ENCODE measurements at places on chromosomes 3 and 15.

DNA sequence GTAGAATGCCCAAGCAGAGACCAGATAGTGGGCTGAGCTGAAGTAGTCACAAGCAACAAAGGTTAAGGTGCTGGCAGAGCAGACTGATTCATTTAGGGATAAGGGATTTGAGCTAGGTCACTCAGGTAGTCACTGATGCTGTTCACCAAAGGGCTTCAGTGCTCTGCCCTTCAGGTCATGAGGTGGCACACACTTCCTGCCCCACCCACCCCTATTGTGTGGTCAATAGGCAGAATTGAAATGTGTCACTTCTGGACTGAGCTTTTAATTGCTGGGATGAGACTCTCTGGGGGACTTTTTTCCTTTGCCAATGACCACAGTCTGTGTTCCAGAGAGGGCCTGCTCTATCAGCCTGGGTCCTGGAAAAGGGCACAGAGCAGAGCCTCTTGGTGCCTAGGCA lies 2.9 kb upstream of the DIS3L start:
- no peak for DNase-seq

DNA sequence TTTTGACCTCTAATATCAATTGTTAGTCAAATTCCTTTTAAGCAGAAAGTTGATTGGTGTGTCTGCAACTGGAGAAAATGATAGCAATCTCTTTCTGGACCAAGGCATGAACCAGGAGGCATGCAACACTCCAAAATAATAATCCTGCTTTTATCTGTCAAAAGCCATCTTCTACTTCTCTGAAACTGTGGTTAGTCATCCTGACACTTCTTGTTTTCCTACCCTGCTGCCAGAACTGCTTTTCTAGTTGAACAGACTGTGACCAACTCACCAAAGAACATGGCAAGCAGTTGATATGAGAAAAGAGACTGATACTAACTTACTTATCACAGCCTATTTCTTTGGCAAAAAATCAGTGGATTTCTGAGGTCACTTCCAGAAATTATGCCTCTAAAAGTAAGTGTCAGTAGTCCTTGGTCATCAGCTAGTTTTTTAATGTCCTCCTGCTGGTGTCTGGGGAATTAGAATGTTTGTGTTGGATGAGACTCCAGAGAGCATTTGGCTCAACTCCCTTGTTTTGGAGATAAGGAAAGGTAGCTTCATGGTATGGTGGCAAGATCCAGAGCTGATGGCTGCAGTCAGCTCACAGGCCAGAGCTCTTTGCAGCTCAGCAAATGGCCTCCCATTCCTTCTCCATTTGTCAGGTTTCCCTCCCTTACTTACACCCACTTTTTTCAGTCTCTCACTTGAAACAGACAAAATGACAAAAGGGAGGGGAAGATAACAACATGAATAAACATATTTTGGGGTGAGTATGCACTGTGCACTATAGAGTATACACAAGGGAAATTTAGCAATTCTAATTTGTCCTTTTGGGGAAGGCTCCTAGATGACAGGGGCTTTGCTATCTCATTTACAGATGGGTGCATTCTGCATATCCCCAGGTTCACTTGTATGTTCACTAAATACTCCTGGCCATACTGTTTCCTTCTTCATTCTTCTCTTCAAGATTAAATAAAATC lies 7.0 kb downstream of the CRYGS start:
- DNase-seq: no peak

DNA sequence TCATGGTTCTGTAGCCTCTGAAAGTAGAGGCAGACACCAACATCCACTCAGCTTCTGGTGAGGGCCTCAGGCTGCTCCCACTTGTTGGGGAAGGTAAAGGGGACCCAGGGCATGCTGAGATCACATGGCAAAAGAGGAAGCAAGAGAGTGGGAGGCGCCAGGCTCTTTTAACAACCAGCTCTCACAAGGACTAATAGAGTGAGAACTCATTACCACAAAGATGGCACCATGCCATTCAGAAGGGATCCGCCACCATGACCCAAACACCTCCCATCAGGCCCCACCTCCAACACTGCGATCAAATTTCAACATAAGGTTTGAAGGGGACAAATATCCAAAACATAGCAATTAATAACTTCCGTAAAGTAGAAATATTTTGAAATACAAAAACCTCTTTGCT lies 192.3 kb downstream of the OCA2 start:
- no peak for DNase-seq

DNA sequence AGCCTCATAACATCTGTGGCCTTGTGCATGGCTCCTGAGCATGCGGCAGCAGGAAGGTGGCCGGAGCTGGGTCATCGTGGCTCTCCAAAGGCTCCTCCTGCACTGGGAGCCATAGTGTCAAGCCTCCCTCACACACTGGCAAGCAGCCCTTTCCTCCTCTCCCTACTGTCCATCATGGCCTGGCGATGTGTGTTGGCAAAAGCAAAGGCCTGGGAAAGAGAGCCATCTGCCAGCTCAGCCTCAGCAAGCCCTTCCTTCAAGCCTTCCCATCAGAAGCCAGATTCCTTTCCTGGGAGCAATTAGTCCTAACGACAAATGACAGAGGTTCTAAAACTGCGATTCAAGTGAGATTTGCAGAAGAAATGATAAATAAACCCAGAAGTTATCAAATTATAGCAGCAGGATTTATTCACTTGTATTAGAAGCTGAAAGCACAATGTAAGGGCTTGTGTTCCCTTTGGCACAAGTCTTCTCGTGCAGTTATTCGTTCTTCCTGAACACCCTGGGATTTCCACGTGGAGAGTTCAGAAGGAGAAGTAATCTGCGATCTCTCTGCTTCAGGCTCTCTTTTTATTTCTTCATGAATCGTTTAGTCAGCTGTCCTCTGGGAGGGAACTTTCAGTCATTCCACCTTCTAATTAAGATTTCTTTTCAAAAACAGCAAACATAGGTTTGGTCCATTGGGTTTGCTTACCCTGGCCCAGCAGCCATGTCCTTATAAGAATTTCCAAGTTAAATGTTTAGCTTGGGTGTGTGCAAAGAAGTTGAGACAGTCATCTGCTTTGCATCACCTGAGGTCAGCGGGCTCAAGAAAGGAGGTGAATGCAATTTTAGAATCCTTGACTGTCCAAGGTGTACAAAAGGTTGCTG lies 110.3 kb upstream of the TMC3 start:
- no peak for DNase-seq

DNA sequence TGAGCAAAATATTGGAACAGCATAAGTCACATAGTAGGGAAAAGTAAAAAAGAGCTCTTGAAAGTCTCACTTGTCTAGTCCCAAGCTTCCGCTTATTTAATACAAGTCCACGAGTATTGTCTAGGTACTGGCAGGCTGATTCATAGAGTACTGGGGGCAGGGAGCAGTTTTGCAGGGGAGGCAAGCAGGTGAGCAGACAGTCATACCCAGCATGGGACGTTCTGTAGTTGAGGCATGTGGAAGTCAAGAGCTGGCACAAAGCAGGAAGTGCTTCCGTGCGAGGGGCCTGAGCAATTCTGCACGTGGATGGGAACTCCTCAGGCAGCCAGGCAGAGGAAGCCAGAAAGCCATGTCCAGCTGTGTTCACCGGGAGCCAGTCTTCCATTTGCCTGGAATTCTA lies 287.6 kb downstream of the EPHB1 start:
- no peak for DNase-seq

DNA sequence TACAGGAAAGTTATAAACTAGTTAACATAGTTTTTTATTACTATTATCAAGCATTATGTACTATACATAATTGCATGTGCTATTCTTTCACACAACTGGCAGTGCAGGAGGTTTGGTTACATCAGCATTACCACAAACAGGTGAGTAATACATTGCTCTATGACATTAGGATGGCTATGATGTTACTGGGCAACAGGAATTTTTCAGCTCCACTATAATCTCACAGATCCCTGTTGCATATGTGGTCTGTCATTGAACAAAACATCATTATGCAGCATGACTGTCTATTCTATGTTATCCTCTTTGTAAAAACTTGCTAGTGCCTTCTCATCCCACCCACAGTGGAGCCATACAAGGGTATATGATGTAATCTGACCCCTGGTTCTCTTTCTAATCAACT lies 36.5 kb upstream of the PDZRN3 start:
- no peak for DNase-seq

DNA sequence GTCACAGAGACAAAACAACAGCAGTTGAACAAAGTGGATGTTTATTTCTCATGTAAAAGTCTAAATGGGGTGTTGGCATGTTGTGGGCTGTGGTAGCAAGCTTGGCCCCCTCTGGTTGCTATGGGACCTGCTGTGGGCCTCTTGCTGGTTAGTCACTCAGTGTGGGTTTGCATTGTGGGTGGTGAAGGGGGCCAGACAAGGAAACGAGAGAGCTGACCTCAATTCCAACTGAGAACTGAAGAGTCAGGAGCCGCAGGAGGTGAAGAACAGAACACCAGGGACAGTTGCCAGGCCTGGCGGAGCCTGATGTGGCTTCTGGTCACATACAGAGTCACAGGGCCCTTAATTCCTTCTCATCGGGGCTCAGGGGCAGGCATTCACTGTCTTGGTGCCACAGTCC lies 1.9 kb upstream of the ADPGK start:
- DNase-seq: no peak

DNA sequence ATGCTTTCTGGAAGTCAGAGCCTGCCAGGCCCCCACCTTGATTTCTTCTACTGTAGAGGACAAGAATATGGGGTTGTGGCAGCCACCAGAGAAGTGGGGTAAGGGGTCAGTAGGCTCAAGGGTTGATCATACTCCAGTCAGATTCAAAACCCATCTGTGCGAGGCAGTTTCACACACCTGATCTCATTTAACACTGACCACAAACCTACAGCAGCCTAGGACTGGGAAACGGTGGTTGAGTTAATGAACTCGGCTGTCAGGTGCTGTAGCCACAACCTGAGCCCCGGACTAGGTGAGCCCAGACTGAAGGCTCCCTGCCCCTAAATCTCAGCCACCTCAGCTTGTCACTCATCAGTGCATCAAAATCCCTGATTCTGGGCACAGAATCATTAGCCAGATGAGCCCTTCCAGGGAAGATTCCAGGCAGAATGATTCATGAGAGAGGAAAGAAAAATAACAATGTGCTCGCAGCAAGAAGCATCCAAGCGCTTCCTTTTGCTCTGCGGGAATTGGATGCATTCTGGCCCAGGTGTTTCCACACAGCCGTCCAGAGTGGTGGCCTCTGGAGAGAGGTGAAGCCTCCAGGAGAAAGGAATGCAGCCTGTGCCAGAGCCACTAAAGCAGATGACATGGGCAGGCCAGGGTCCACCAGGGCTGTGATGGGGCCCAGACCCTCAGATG lies 102.1 kb downstream of the SRGAP3 start:
- no peak for DNase-seq

DNA sequence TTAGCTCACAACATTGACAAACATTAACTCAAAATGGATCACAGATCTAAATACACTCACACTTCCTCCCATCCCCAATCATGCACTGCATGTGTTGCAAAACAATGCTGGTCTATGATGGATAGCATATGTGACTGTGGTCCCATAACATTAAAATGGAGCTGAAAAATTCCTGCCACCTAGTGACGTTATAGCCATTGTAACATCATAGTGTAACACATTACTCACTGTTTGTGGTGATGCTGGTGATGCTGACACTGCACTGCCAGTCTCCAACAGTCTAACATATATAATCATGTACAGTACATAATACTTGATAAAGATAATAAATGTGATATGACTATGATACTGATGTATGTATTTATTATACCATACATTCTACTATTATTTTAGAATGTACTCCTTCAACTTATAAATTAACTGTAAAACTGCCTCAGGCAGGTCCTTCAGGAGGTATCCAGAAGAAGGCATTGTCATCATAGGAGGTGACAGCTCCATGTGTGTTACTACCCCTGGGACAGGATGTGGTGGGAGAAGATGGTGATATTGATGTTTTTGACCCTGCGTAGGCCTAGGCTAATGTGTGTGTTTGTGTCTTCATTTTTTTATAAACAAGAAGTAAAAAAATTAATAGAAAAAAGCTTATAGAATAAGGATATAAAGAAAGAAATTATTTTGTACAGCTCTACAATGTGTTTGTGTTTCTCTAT lies 41.3 kb downstream of the TXNRD3 start:
- no peak for DNase-seq

DNA sequence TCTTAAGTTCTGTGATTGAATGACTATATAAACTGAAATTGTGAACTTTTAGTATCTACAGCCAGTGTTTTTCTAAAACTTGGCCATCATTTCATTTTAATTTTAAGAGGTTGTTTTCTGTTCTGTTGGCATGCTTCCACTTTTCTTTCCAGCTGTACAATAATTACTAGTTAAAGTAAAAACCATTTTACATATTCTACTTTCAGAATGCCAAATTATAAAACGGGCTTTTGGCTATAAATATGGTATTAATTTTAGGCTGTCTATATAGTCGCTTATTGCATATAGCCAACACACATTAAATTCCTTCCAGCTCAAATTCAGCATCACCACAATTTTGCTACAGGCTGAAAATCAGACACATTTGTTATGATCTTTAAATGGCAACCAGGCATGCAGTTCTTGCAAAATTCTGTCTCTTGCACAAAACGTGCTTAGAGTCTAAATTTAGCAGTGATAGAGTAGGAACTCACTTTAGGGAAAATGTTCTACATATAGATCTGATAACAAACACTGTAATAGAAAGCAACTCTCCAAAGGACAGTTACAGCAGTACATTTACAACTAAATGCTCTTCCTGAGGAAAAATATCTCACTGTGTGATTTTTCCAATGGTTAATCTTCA lies 81.1 kb downstream of the BTD start:
- no peak for DNase-seq

Measured in stimulated activated CD4-positive, alpha-beta T cell treated with anti-CD3 and anti-CD28 coated beads, Interleukin-1b, Interleukin-23, amount 100 ng/mL, for 1 hour (primary cell).